Stimulated activated CD8-positive, alpha-beta memory T cell treated with anti-CD3 and anti-CD28 coated beads, Interleukin-4, amount 100 ng/mL, for 24 hours (primary cell): ENCODE measurements at places on chromosomes 3 and 15.

GRCh38 chr3:51813539-51813938 lies 34.5 kb upstream of the IQCF6 start:
- no peak for DNase-seq

DNA sequence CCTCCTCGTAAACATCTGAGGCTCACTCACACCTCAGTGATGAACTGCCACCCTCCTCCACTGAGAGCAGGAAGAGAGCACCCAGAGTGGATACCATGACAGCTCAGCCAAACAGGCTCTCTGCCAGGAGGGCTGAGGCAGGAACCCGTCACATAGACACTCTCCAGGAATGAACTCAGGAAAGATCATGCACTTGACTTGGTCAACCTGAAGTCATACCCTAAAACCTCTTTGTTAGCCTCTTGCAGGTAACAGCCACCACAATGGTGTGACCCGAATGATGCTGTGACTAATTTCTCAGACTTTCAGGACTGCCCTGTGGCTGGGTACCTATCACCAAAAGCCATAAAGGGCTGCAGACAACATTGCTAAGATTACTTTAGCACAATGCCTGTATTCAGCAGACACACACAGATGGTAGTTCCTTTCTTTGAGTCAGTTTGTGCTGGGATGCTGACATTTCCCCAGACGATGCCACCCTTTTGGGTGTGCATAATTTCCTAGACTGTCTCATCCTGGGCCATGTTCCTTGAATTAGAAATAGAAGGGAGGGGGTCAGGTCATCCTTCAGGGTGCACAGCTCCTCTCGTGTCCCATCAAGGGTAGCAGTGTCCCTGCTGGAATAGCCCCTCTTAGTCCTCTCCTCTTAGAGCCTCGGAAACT lies 30.3 kb downstream of the CX3CR1 start:
- no peak for DNase-seq

GRCh38 chr3:133506215-133506901 lies 67.1 kb upstream of the CDV3 start:
- no peak for DNase-seq

GRCh38 chr15:57541271-57541670 lies 50.4 kb upstream of the MYZAP start:
- DNase-seq: no peak

GRCh38 chr3:64187065-64187959 lies 38.0 kb downstream of the PRICKLE2 start:
- no peak for DNase-seq

DNA sequence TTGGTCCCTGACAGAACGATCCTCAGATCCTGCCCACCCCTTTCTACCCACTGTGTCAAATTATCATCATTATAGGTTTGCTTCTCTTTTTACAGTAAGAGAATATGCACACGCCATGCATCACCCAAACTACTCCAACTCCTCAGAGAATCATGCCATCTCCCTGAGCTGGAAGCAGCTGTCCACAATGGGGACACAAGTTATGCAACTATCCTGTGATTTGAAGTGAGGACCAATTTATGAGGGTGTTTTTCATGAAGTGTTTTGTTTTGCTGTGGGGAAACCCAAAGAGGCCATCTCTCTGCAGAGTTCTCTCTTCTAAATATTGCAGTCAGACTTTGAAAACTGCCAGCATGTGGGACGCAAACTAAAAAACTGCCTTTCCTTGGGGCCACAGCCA lies 35.8 kb upstream of the TNFSF10 start:
- no peak for DNase-seq

- DNase-seq: no peak
Measured at GRCh38 chr15:29789871-29790270, 32.4 kb downstream of the TJP1 start.

DNA sequence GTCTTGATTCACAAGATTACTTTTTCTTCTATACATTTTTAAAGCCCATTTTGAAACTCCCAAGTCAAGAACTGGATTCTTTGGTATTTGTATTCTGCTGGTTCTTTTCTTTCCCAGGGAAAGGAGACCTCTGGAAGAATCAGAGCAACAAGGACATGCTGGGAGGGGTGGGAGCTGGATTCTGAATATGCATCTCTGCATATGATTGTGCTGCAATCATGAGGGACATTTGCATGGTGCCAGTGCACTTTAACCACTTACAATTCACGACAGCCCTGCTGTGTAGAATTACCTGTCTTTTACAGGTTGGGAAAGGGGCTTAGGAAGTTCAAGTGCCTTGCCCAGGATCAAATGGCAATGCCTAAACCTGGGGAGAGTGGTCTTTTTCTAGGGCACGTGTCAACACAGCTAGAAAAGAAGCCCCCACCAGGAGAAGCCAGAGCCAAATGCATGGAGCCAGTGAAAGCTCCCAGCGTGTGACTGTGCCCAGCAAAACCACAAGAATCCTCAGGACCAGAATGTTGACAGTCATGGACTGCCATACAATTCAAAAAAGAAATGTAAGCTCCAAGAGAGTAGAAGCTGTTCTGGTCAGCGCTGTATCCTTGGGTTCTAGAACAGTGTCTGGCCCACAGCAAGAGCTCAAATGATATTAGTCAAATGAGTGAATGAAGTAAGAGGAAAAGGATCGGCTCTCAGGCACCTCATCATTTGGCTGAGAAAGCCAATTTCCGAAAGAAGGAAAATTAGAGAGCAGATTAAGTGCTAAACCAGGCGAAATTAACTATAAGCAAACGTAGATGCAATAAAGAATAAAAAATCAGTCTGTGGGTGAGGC lies 84.5 kb upstream of the MEF2A start:
- DNase-seq: no peak

DNA sequence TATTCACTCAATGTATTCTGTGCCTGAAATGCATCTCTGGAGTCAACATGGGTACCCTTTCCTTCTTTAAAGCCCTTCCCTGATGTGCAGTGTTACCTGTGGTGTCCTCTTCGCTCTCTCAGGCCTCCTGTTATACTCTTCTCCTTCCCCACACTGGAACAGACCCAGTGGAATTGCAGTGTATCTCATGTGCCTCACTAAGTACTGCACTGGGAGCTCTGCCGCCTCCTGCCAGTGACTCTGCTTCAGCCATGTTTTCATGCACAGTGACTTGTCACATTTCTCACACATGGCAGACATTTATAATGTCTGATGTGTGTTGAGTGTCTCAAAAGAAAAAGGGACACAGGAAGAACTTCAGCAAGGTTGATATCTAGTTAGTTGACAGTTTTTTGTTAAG lies 191.0 kb downstream of the KLHL25 start:
- no peak for DNase-seq

- no peak for DNase-seq
Measured at GRCh38 chr15:62802612-62803011, 239.9 kb upstream of the TPM1 start.

GRCh38 chr3:71684757-71685386 lies 40.3 kb downstream of the EIF4E3 start:
- no peak for DNase-seq

DNA sequence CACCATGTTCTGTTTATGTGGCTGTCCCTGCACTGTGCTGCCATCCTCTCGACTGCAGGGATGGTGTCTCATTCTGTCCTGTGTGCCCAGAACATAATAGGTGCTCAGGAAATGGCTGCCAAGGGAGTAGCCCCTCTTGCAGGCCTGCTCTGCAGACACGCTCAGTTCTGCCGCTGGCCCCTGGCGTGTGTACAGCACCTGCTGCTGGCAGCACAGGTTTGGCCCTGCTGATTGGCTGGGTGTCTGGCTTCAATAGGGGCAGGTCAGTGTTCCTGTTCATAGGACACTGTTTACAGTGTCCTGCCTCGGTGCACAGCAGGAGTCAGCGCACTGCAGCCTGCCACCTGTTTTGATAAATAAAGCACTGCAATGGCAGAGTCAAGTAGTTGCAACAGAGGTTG lies 146.9 kb downstream of the DNAJB8 start:
- no peak for DNase-seq

GRCh38 chr15:94937242-94937641 lies 705.9 kb downstream of the MCTP2 start:
- DNase-seq: no peak

GRCh38 chr3:159989973-159990846 lies 1.6 kb downstream of the IL12A start:
- no peak for DNase-seq
